Glutamatergic neuron (in vitro differentiated cells): ENCODE measurements at places on chromosomes 3 and 15. TPM values are rescaled to one million over a fixed set of nuclear protein-coding genes. Genes with fewer than 3 reads are reported as not detected.

The CTXND1 gene
- total RNA-seq = 0.39 TPM

The DCLK3 gene
- not detected for total RNA-seq

The CCR1 gene
- not detected for total RNA-seq

The SUSD5 gene
- 2.0 TPM for total RNA-seq

The TMEM108 gene
- 9.0 TPM for total RNA-seq

The TSC22D2 gene
- 87.3 TPM for total RNA-seq

The SPINK8 gene
- not detected for total RNA-seq

The FOXB1 gene
- not detected for total RNA-seq
